Inflammatory macrophage treated with lipopolysaccharide for 1 hour (primary cell): ENCODE measurements at places on chromosomes 7 and 10.

DNA sequence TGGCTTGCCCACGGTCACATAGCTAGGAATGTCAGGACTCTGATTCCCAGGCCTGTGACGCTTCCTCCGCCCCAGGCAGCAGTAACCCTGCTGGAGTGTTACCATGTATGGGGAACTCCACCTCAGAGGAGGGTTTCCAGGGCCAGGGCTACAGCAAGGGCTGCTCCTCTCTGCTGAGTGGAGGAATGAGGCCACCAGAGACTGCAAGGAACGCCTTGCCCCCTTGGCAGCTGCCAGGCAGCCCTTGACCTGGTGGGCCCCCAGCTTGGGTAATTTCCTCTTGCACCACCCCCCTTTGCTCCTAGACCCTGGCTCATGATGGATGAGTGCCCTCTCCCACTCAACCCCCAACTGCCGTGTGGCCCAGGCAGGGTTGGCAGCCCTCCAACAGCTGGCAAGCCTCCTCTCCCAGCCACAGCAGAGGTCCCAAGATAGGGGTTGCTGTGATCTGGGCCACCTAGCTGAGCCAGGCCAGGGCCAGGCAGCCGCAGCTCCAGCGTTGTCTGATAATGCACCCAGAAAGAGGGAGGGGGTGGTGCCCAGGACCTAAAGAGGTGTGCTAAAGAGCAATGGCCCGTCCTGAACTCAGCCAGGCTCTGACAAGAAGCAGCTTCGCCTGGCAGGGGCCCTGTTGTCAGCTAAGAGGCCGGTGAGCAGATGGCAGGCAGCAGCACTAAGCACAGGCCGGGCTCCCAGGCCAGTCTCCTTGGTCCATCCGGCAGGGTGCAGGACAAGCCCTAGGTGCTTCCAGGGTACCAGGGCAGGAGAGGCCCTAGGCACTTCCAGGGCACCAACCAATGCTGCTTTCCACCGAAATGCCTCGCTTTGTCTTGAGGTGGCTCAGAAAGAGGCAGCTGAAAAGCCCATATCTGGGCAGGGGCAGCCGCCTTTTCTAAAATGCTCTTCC lies 35.4 kb downstream of the DRGX start:
- peak; percentile 52 for DNase-seq

DNA sequence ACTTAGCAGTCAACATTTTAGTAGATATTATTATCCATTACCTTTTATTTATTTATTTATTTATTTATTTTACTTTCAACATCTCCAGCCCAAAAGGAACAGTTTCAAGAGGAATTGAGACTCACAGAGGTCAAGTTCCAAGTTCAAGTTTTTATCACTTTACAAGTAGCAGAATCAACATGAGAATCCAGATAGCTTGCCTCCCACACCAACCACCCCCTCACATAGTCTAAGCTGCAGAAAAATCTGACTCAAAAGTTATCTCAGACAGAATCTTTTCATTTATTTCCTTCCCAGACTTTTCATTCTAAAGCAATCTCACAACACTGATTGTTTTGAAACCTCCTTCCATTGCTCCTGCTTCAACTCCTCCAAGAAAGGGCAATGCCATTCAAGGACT lies 129.6 kb downstream of the GRM3 start:
- DNase-seq: no peak

DNA sequence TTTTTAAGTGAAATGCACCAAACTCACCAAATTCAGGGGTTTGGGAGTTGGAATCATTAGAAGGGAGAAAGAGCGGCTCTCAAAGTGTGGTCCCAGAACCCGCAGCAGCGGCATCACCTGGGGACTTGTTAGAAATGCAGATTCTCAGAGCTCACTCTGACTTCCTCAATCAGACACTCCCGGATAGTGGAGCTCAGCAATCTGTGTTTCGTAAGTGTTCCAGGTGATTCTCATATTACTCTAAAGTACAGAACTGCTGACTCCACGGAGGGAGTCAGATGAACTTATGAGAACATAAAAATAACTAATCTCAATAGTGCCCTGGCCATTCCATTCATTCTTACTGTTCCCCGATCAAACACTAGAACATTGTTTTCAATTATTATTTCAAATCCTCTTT lies 358.7 kb upstream of the MYO3A start:
- DNase-seq: no peak

DNA sequence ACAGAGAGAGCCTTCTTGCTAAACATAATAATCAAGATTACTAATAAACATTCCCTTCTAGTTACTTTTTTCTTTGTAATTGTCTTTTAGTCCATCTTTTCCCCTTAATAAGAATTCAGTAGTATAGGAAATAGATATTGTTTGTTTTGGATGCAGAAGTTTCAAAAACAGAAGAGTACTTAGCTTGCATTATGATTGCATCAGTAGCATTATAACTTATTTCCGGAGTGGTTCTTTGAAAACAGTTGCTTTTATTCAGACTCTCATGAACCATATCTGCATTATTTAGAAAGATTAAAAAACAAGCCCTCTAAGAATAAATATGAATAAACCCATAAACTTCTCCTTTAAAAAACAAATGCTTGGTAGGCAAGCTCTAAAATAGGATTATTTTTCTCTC lies 34.0 kb upstream of the DKK1 start:
- no peak for DNase-seq

DNA sequence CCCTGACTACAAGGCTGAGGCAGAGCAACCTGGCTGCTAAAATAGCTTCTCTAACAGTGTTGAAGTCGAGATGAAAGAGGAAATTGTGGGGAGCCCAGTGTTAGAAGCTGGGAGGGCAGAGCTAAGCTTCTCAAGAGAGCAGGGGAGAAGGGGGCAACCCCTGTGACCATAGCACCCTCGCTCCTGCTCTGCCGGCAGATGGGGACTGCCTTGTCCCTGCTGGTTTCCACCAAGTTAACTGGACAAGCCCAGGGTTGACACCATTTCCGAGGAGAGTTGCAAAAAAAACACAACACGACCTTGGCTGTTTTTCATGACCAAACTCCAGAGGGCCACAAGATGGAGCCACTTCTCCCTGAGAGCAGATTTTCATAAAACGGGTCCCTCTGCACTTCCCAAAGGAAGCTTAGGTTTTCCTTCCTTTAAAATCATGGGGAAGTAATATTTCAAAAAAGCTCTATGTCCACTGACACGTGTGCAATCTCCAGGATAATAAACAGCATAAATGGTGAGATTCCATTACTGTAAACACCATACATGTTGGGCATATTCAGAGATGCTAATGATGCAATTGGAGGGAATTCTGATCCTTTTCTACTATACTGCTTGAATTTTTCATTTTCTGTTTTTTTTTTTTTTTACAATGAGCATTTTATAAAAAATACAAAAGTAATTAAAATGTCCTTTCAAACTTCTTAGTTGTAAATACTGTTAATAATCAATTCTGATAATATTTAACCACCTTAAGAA lies 140.4 kb downstream of the PIP4K2A start:
- DNase-seq: no peak
